ENCODE measurements at places on chromosomes 6 and 20.

DNA sequence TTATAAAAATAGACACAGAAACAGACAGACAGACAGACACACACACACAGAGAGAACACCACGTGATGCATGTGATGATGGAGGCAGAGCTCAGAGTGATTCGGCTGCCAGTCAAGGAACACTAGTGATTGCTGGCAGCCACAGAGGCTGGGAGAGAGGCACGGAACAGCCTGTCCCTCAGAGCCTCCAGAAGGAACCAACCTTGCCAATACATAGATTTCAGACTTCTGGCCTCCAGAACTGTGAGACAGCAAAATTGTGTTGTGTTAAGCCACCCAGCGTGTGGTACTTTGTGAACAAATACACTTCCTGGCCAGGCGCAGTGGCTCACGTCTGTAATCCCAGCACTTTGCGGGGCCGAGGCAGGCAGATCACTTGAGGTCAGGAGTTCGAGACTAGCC lies 9.5 kb upstream of the PARD6B start:
- DNase-seq = no peak

DNA sequence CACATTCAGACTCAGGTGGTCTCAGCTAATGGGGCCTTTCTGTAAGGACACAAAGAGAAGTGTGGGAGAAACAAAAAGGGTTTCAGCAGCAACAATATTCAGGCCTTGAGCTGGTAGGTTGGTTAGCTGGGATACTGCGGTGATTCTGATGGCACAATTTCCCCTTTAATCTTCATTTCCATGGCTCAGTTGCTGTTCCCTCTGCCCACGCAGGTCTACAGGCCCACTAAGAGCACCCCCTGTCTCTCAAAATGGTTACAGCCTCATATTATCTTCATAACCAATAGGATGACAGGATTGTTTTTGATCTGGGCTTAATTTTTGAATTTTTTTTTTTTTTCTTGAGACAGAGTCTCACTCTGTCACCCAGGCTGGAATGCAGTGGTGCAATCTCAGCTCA lies 48.9 kb downstream of the MYB start:
- DNase-seq = no peak

- no peak for DNase-seq
Observed at GRCh38 chr6:118813775-118814174, 80.2 kb upstream of the ASF1A start.

DNA sequence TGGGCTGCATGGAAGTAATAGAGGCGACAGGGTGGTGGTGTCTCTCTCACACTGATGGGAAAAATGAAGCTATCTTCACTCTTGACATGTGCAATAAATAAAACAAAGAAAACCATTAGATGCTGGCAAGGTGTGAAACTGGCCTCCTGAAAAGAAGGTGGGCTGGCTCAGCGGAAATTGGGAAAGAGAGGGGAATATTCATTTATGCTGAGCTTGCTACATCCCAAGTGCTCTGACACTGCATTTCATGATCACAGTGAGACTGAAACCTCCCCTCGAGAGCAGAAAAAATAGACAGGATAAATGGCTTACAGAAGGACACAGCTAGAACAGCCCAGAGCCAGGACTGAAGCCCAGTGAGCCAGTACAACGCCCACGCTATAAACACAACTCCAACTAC lies 112.1 kb upstream of the SMLR1 start:
- DNase-seq = no peak

- no peak for DNase-seq
Observed at GRCh38 chr6:154886471-154886870, 108.6 kb upstream of the TIAM2 start.

GRCh38 chr6:110589865-110590513 lies 113.6 kb upstream of the SLC22A16 start:
- DNase-seq = no peak

- DNase-seq = no peak
Observed at GRCh38 chr6:52365866-52366540, 4.1 kb downstream of the PAQR8 start.
